ENCODE measurements at places on chromosomes 7 and 10.
A peak's percentile ranks its signal among the peaks of the same experiment; 100 is the strongest.

- DNase-seq: no peak
Observed at GRCh38 chr10:131048606-131049005, 262.9 kb downstream of the TCERG1L start.

- no peak for DNase-seq
Observed at GRCh38 chr7:132557489-132558044, 18.7 kb downstream of the PLXNA4 start.

GRCh38 chr10:31001740-31002139 is 29.9 kb downstream of the ZNF438 start:
- DNase-seq: no peak

- DNase-seq: peak; percentile 61
Observed at GRCh38 chr10:124641282-124642087, 102.7 kb downstream of the FAM53B start.

DNA sequence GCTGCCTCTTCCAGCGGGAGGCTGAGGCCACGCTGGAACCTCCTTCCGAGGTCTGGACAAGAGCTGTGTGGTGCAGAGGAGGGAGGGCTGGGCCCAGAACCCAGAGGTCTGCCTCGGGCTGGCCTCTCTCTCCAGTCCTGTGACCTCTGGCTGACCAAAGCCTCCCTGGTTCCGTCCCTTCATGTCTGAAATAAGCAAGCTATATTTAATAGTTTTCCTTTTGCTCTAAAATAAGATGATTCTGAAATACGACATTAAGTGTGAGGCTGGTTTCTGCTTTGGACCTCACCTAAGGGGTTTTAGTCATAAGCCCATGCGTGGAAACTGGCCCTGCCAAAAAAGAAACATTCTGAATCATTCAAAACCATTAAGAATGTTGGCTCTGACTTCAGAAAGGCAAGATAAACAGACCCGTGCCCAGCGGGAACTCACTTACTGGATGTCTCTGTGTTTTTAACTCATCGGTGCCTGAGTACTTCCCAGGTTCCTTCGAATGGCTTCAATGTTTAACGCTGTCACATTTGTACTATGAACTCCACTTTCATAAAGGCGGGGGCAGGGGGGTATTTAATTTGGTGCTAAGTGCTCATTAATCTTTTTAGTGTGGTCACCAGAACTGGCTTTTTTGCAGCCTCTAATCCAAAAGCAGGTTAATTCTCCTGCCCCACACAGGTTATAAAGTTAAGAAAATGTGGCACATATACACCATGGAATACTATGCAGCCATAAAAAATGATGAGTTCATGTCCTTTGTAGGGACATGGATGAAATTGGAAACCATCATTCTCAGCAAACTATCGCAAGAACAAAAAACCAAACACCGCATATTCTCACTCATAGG is 157.5 kb upstream of the KLF14 start:
- no peak for DNase-seq

GRCh38 chr7:98204670-98205069 is 6.6 kb upstream of the BHLHA15 start:
- DNase-seq: no peak
